ENCODE measurements at places on chromosomes 3 and 15. TPM values are rescaled to one million over a fixed set of nuclear protein-coding genes. Genes with fewer than 3 reads are reported as not detected.

Gene C3orf49
- total RNA-seq: not detected

Gene C3orf33
- 1.7 TPM for total RNA-seq

Gene GOLGA8J
- total RNA-seq: not detected

Gene EIF3J
- 127 TPM for total RNA-seq

Gene LYSMD2
- total RNA-seq: 5.8 TPM

Gene GALK2
- 29.8 TPM for total RNA-seq

DNA sequence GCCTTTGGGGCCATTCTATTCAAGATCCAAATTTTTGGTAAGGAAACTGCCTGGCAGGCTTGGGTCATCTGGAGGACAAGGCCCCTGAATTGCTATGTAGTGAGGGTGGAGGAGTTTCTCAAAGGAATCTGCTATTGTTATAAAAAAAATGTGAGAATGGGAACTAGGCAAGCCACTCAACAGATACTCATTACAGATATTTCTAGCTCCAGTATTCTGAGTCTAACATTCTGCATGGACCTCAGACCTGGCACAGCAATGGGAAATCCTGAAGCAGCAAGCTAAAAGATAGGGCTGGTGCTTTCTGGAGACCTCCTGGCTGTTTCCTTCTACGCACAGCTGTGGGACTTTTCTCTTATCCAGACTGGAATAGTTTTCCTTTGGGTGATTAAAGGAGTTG lies 430.7 kb upstream of the RBMS3 start:
- no peaks in the 10 kb centered on the region for H3K36me3 ChIP-seq
- no peaks in the 10 kb centered on the region for H3K4me1 ChIP-seq
- no peak for DNase-seq
- no peaks in the 10 kb centered on the region for H3K27me3 ChIP-seq
- no peak overlapping the region for H3K4me3 ChIP-seq

- H3K27me3 ChIP-seq: peaks cover 13% of the 10 kb centered on the region
- H3K4me1 ChIP-seq: no peaks in the 10 kb centered on the region
- H3K36me3 ChIP-seq: no peaks in the 10 kb centered on the region
- no peak overlapping the region for H3K27ac ChIP-seq
- H3K4me3 ChIP-seq: no peak overlapping the region
Observed at GRCh38 chr15:48560321-48561051, 85.0 kb downstream of the FBN1 start.

GRCh38 chr3:101066711-101067129 lies 73.5 kb upstream of the ABI3BP start:
- H3K27me3 ChIP-seq: peaks cover 23% of the 10 kb centered on the region
- H3K36me3 ChIP-seq: no peaks in the 10 kb centered on the region
- H3K27ac ChIP-seq: no peak overlapping the region
- peaks cover 6% of the 10 kb centered on the region for H3K4me1 ChIP-seq
- H3K4me3 ChIP-seq: no peak overlapping the region

DNA sequence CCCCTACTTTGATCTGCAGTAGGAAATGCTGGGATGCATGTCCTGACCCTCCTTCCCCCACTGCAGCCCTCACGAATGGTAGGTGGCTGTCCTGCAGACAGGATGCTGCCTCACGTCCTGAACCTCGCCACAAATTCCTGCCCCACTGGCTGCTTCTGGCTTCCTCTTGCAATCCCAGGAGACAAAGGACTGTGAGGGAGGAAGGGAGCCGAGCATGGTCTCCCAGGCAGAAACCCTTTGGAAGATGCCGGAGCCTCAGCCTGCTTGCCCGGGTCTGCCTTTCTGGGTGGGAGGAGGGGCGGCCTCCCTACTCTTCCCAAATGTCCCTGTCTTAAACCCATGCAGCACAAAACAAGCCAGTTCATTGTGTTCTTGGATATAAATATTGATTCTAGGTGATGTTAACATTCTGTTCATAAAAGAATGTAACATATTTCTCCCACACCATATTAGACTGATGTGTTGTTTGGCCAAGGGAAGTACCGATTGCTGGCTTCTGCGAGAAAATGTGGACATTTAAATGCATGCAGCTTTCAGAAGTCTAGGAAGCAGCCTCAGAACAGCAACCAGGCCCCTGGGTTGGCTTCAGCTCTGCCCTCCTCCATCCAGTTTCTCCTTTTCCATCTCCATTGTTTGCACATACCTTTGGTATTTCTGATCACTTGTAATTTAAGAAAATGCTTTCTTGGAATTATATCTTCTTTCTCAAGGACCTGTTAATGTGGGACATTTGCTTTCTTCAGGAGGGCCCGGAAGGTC lies 75.3 kb downstream of the HMG20A start:
- no peak for DNase-seq
- no peaks in the 10 kb centered on the region for H3K36me3 ChIP-seq
- H3K27me3 ChIP-seq: no peaks in the 10 kb centered on the region
- H3K4me1 ChIP-seq: peaks cover 15% of the 10 kb centered on the region
- H3K4me3 ChIP-seq: no peak overlapping the region

DNA sequence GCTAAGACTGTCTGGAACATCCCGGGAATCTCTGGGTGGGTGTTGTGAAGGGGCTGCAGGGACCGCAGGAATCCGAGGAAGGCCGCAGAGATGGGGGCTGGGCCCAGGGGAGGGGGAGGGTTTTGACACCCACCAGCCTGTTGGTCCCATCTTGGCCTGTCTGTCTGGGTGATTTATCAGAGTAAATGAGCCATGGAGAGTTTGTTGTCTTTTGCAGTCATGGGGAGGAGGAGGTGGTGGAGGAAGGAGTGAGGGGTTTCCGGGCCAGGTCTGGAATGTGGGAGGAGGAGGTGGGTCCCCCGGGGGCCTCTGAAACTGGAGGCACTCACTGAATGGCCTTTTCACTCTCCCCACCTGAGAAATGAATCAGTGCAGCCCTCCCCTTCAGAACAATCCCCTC lies 11.5 kb downstream of the SEMA3F start:
- no peaks in the 10 kb centered on the region for H3K4me1 ChIP-seq
- no peak overlapping the region for H3K4me3 ChIP-seq
- H3K27me3 ChIP-seq: peaks cover 3% of the 10 kb centered on the region
- H3K27ac ChIP-seq: no peak overlapping the region

- no peaks in the 10 kb centered on the region for H3K4me1 ChIP-seq
- H3K27ac ChIP-seq: no peak overlapping the region
- no peaks in the 10 kb centered on the region for H3K36me3 ChIP-seq
- DNase-seq: no peak
Observed at GRCh38 chr3:61172684-61173083, 78.6 kb downstream of the FHIT start.

DNA sequence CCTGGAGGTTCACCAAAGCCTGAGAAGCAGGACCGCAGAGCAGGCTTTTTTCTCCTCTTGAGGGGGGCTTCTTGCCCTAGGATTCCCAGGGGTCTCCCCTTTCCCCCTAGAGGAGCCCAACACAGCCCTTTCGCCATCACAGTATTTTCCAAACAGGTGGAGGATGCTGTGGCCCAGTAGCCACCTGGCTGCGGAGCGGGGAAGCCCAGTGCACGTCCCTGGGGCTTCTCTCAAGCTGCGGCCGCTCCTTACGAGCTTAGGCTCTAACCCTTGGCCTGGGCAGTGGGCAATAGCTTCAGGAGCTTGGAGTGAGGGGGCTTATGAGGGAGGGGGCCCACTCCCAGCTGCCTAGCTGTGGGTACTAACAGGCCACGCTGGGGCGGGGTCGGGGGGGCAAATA lies 11.6 kb upstream of the DLL4 start:
- no peaks in the 10 kb centered on the region for H3K36me3 ChIP-seq

GRCh38 chr3:73535931-73536330 lies 88.8 kb downstream of the PDZRN3 start:
- no peak for DNase-seq
- no peaks in the 10 kb centered on the region for H3K27me3 ChIP-seq

GRCh38 chr15:85440451-85440850 lies 60.0 kb downstream of the AKAP13 start:
- H3K27ac ChIP-seq: no peak overlapping the region
- peaks cover 38% of the 10 kb centered on the region for H3K4me1 ChIP-seq
- no peaks in the 10 kb centered on the region for H3K27me3 ChIP-seq
- DNase-seq: no peak
- peaks cover 3% of the 10 kb centered on the region for H3K36me3 ChIP-seq
- H3K4me3 ChIP-seq: no peak overlapping the region

GRCh38 chr3:62948921-62949320 lies 73.7 kb upstream of the CADPS start:
- no peak overlapping the region for H3K27ac ChIP-seq
- no peak for DNase-seq
- no peaks in the 10 kb centered on the region for H3K36me3 ChIP-seq
- no peaks in the 10 kb centered on the region for H3K4me1 ChIP-seq
- no peak overlapping the region for H3K4me3 ChIP-seq

- no peak overlapping the region for H3K4me3 ChIP-seq
- H3K27ac ChIP-seq: no peak overlapping the region
- H3K4me1 ChIP-seq: no peaks in the 10 kb centered on the region
- no peaks in the 10 kb centered on the region for H3K27me3 ChIP-seq
- DNase-seq: no peak
Observed at GRCh38 chr15:83512459-83512858, 65.3 kb downstream of the SH3GL3 start.

DNA sequence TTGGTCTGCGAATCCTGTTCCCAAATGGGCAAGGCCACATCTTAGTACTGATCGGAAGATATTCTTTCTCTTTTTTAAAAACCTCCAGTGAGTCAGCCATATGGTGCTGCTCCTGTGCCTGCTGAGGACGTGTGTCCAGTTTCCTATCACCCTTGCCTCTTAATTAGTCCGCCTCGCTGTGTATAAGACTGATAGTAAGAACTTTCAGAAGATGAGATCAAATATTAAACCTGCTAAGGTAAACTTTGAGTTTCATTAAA lies 612 bp downstream of the UBA5 start:
- H3K4me1 ChIP-seq: peaks cover 43% of the 10 kb centered on the region
- no peak for DNase-seq
- H3K27me3 ChIP-seq: no peaks in the 10 kb centered on the region
- peaks cover 29% of the 10 kb centered on the region for H3K36me3 ChIP-seq

- no peak overlapping the region for H3K27ac ChIP-seq
- no peak for DNase-seq
- H3K36me3 ChIP-seq: no peaks in the 10 kb centered on the region
- H3K4me3 ChIP-seq: no peak overlapping the region
Observed at GRCh38 chr15:68433551-68433950, 1.6 kb upstream of the ITGA11 start.

GRCh38 chr3:98812851-98813374 lies 49.8 kb downstream of the ST3GAL6 start:
- no peaks in the 10 kb centered on the region for H3K27me3 ChIP-seq
- H3K27ac ChIP-seq: no peak overlapping the region
- H3K4me1 ChIP-seq: no peaks in the 10 kb centered on the region
- no peak for DNase-seq
- no peaks in the 10 kb centered on the region for H3K36me3 ChIP-seq

DNA sequence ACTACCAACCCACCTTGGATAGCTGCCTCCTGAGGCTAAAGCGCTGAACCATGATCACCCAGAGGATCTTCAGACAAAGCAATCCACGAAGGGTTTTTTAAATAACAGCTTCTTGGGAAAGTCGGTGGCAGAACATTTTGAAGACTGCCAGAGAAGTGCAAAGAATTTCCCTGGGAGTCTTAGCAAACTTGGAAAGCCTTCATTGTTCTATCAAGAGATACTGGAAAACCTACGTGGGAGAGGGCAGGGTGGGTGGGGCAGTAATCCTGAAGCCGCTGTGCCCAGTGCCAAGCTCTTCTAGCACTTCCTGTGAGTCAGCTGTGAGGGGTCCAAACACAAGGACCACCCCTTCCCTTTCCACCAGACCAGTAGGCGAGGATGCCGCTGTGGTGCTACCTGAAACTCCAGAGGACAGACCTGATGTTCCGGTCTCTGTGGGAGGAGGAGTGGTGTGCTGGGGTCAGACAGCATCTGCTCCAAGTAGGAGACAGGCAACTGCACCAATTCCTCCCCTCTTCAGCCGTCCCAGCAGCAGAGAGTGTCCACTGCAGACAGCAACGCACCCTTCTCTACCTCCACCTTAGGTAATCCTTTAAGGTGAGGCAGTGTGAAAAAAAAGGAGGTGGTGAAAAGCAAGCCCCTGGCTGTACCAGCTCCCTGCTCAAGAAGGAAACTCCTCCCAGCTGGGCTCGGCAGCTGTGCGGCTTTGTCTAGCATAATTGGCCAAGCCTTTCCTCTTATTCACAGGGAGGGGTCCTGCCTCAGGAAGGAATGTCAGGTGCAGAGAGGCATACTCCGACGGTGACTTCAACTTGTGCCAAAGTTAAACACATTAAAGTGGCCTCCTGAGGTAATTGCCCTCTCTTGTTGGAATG lies 99.0 kb downstream of the TMCC1 start:
- no peaks in the 10 kb centered on the region for H3K36me3 ChIP-seq
- H3K4me1 ChIP-seq: peaks cover 11% of the 10 kb centered on the region
- H3K4me3 ChIP-seq: no peak overlapping the region
- no peak overlapping the region for H3K27ac ChIP-seq
- no peak for DNase-seq
- no peaks in the 10 kb centered on the region for H3K27me3 ChIP-seq

Measured in activated T-helper 2 cell treated with anti-CD3 and anti-CD28 coated beads, Interferon-gamma antibody, Interleukin-2, Interleukin-4, amounts not matched to agents 10 μg/mL and 5 μg/mL and 100 μg/mL, durations not matched to agents 14 hours and 24 hours and 36 hours (primary cell).